ENCODE measurements at places on chromosomes 2 and 18.

DNA sequence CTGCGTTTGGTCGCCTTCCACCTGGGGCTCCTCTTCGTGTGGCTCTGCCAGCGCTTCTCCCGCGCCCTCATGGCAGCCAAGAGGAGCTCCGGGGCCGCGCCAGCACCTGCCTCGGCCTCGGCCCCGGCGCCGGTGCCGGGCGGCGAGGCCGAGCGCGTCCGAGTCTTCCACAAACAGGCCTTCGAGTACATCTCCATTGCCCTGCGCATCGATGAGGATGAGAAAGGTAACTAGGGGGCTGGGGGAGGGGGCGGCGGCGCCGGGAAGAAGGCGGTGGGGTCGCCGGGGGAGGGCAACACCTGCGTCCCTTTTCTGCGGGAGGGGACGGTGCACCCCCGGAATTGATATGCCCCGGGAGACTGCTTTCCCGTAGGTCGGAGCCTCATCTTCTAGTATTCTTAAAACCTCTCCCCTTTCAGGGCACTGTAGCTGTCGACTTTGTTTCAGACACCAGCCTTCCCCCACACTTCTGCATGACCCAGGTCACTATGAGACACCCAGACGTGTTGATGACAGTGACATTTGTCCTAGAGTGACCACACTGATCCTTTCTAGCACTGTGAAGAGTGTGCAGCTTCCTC, 755 bp downstream of the SPAST start:
- H3K27me3 ChIP-seq = no peaks in the 10 kb centered on the region
- H3K27ac ChIP-seq = peak overlapping the region; percentile 85
- DNase-seq = no peak
- H3K4me1 ChIP-seq = peaks cover 9% of the 10 kb centered on the region
- H3K36me3 ChIP-seq = no peaks in the 10 kb centered on the region

DNA sequence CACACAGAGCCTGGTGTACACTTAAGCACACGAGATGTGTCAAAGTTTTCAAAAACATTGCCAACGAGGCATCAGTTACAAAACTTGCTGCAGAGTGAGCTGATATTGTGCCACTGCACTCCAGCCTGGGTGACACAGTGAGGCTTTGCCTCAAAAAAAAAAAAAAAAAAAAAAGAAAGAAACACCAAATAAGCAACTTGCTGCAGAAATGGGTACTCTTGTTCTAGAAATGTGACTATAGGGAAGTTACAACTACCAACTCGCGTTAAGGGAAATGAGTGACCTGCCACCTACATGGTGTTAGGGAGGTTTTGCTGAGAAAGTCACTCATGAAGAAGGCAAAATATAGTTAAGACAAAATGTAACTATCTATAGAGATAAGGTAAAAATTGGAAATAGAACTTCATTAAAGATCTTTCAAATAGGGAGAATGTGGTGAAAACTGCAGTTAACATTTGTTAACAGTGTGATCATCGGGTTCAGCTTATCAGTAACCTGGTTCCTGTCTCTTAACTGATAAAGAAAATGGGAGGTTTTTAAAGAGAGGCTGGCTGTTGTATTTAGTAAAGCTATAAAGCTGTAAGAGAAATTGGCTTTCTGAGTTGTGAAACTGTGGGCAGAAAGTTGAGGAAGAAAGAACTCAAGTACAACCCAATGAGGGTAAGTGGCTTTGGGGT, at the start of gene IL1RL1:
Gene IL1RL1 (plus strand): TSS at position 600 of the 677 bp plus-strand sequence. CDS start 26,702 bp downstream, outside the sequence.
- H3K27me3 ChIP-seq = no peaks in the 10 kb centered on the region
- no peak within 1 kb of the TSS for H3K4me3 ChIP-seq
- H3K36me3 ChIP-seq = no peaks in the 10 kb centered on the region
- no peak within 1 kb of the TSS for H3K27ac ChIP-seq
- no peak for DNase-seq

DNA sequence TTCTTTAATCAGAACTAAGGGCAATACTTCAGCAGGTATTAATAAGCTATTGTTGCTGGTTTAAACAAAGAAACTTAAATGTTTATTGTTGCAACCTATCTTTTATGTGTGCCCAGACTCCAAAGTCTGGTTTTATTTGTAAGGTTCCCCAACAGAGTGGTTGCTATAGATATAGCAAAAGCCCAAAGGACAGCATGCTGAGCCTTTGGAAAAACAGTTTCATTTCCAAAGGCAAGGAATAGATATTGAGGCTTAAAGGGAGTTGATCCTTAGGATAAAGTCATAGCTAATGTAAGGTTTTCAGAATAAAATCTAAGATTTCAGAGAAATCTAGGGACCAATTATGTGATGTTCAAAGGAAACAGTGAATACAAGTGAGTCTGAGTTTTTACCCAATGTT, 413.2 kb upstream of the SLC14A2 start:
- H3K4me3 ChIP-seq = no peak overlapping the region
- H3K27me3 ChIP-seq = no peaks in the 10 kb centered on the region
- H3K36me3 ChIP-seq = no peaks in the 10 kb centered on the region
- no peak for DNase-seq
- no peaks in the 10 kb centered on the region for H3K4me1 ChIP-seq

- no peaks in the 10 kb centered on the region for H3K27me3 ChIP-seq
- H3K27ac ChIP-seq = no peak overlapping the region
- H3K36me3 ChIP-seq = no peaks in the 10 kb centered on the region
- H3K4me3 ChIP-seq = no peak overlapping the region
- peaks cover 54% of the 10 kb centered on the region for H3K4me1 ChIP-seq
These were observed 49.9 kb upstream of the RNU4ATAC start for GRCh38 chr2:121480826-121481225.

DNA sequence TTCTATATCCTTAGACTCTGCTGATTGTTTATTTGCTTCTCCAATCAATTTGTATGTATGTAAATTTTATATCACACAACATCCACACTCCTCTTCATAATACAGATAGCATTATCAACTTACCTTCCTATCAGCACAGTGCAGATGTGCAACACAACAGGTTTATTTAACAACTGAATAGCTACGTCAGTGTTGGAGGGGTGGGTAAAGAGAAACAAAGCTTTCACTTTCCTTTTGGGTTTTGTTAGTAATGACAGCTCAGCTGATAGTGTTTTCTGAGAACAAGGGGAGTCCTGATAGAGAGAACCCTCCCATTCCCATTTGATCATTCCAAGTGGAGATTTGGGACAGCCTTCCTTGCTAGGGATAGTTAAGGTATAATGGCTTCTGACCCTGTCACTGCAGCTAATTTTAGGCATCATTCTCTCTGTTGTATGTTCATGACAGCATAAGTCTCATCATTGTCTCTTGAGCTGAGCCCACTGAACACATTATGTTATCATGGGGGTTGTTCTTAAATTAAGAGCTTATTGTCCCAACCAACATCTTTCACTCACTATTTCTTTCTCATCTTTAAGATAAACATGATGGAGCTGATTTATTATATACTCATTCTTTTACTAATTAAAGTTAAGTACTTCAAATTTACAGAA, 227.7 kb downstream of the GPD2 start:
- no peak overlapping the region for H3K27ac ChIP-seq
- H3K27me3 ChIP-seq = no peaks in the 10 kb centered on the region
- H3K4me1 ChIP-seq = peaks cover 21% of the 10 kb centered on the region
- H3K4me3 ChIP-seq = no peak overlapping the region

GRCh38 chr2:21812766-21813165, 689.0 kb downstream of the TDRD15 start:
- H3K36me3 ChIP-seq = no peaks in the 10 kb centered on the region
- no peaks in the 10 kb centered on the region for H3K4me1 ChIP-seq
- H3K4me3 ChIP-seq = no peak overlapping the region
- peak; percentile 53 for DNase-seq

GRCh38 chr2:238060542-238061314, at the start of gene SCLY:
Gene SCLY (plus strand): TSS chr2:238061001. CDS start chr2:238061055, 54 bp downstream.
- H3K4me3 ChIP-seq = peak within 1 kb of the TSS; percentile 93
- no peaks in the 10 kb centered on the region for H3K27me3 ChIP-seq
- peak within 1 kb of the TSS; percentile 89 for H3K27ac ChIP-seq
- peaks cover 23% of the 10 kb centered on the region for H3K4me1 ChIP-seq
- peak; percentile 99 for DNase-seq
- peaks cover 6% of the 10 kb centered on the region for H3K36me3 ChIP-seq

DNA sequence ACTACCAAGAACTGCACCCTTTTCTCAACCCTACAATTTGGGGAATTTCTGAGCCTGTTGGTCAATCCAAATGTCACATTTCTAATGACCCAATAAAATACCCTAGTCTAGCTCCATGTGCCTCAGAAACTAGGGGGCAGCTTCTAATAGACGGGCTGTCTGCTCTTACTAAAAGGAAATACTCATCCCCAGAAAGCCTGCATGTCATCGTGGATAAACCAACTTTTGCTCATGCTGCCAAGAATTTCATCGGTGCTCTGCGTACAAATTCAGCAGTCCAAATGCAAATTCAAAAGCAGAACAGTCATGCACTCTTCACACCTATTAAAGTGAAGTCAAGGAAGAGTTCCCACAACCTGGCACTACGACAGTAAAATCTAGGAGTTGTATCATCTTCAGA, 377.3 kb downstream of the LNPK start:
- H3K4me1 ChIP-seq = peaks cover 26% of the 10 kb centered on the region
- H3K27ac ChIP-seq = no peak overlapping the region
- no peaks in the 10 kb centered on the region for H3K27me3 ChIP-seq
- H3K4me3 ChIP-seq = no peak overlapping the region

GRCh38 chr18:57077005-57077765, 69.7 kb upstream of the BOD1L2 start:
- no peak overlapping the region for H3K27ac ChIP-seq
- no peaks in the 10 kb centered on the region for H3K36me3 ChIP-seq
- no peak for DNase-seq
- peaks cover 35% of the 10 kb centered on the region for H3K4me1 ChIP-seq

- no peak overlapping the region for H3K27ac ChIP-seq
- DNase-seq = no peak
These were observed 48.5 kb downstream of the C2orf74 start for GRCh38 chr2:61210332-61210981.

DNA sequence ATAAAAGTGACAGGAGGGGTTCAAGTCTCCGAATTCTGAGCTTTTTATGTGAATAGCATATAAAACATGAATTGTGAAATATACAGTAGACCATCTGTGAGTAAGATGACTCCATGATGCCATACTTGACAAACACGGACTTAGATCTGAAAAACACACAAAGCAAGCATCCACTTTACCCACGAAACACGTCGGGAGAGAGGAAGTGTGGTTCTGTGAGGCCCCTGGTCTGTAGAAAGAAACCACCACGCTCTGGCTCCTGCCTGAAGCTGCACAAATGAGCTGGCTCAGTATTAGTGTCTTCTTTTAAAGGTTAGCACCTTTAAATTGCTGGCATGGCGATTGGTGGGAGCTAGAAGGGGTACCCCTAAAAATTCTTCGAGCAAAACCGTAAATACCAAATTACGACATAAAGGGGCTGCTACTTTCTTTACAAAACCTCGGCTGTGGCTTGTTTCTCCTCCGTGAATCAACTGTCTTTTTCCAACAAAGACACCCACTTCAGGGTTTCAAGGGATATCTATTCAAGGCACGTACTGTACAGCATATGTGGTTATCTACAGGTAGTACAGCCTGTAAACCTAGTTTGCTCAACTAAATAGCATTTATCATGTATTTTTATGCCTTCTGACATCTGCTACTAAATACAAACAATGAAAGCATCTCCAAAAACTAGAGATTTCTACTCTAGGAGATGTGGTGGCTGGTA, 70.9 kb downstream of the AFF3 start:
- peaks cover 8% of the 10 kb centered on the region for H3K4me1 ChIP-seq
- H3K4me3 ChIP-seq = no peak overlapping the region
- no peak overlapping the region for H3K27ac ChIP-seq
- H3K27me3 ChIP-seq = peaks cover 75% of the 10 kb centered on the region
- DNase-seq = no peak

GRCh38 chr2:74292751-74293150, 50.5 kb downstream of the SLC4A5 start:
- no peaks in the 10 kb centered on the region for H3K36me3 ChIP-seq
- peaks cover 13% of the 10 kb centered on the region for H3K4me1 ChIP-seq
- no peaks in the 10 kb centered on the region for H3K27me3 ChIP-seq
- peak; percentile 13 for DNase-seq
- H3K27ac ChIP-seq = no peak overlapping the region

GRCh38 chr2:149661844-149662243, 74.3 kb upstream of the MMADHC start:
- no peaks in the 10 kb centered on the region for H3K36me3 ChIP-seq
- H3K4me1 ChIP-seq = no peaks in the 10 kb centered on the region
- H3K4me3 ChIP-seq = no peak overlapping the region
- H3K27me3 ChIP-seq = no peaks in the 10 kb centered on the region
- no peak overlapping the region for H3K27ac ChIP-seq
- DNase-seq = no peak

DNA sequence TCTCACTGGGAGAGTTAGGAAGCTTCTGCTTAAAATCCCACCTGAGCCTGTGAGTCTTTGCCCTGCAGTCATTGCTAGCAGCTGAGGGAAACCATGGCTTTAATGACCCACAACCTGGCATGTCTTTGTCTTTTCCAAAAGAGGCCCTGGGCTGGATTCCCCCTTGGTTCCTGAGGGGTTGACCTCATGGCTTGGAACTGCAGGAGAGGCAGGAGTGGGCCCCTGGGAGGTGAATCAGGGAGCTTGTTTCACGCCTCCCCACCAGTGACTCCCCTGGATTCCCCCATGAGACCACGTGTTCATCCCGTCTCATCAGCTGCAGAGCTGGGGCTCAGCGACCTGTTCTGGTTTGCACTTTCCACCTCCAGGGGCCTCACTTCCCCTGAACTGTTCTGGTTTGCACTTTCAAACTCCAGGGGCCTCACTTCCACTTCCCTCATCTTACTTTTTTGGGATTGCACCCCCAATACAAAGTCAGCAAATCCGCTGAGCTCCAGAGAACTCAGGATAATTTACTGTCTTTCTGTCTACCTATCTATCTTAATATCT, 58.5 kb upstream of the TMEM18 start:
- no peaks in the 10 kb centered on the region for H3K27me3 ChIP-seq
- H3K36me3 ChIP-seq = no peaks in the 10 kb centered on the region
- H3K4me1 ChIP-seq = peaks cover 20% of the 10 kb centered on the region
- H3K4me3 ChIP-seq = no peak overlapping the region

DNA sequence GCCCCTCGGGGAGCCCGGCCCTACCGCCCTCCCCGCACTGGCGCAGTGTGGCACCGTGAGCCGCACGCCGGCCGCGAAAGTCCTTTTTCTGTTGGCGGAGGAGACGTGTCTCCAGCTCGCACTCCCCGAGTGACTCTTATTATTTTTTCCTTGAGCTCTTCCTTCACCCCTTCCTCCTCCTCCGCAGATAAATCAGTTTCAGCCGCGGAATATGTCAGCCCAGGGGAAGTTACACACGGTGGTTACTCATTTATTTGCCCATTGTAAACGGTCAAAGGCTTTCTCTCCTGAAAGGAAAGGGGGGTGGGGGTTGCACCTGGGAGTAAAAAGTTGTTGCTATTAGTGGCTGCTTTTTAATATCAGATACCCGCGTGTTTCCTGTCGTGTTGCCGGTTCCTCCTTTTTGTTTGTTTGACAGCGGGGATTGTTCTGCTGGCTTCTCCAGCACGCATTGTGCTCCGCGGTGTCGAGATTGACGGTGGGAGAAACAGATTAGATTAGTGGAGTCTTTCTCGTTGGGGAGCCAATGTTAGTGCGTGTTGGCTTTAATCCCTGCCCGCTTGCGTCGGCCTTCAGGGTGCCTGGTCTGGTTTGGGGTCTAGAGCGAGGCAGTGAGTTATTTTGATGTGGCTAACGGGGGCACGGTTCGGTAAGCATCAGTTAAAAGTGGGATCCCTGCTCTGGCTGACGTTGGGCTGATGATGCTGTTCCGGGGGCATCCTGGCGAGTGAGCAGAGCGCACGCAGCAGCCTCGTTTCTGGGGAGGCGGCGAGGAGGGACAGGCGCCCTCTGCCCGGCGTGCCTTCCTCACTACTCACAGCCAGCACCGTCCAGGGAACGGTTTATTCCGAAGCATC, 1.6 kb downstream of the CRIM1 start:
- peaks cover 33% of the 10 kb centered on the region for H3K4me1 ChIP-seq
- H3K4me3 ChIP-seq = peak overlapping the region; percentile 75
- peaks cover 21% of the 10 kb centered on the region for H3K27me3 ChIP-seq
